ENCODE measurements at places on chromosomes 7 and 10. TPM values are rescaled to one million over a fixed set of nuclear protein-coding genes. Genes with fewer than 3 reads are reported as not detected.

The SCART1 gene
- total RNA-seq = 2.9 TPM

The SPRN gene
- 3.8 TPM for total RNA-seq

The LRIT2 gene
- 4.0 TPM for total RNA-seq

The TMEM225B gene
- not detected for total RNA-seq

The HOXA5 gene
- not detected for total RNA-seq

The FAM131B gene
- total RNA-seq = 13.0 TPM

The ERV3-1 gene
- 49.9 TPM for total RNA-seq

The TRPV5 gene
- 0.16 TPM for total RNA-seq

The POLL gene
- total RNA-seq = 21.9 TPM

The VWDE gene
- total RNA-seq = 1.4 TPM

The SLC13A4 gene
- 0.60 TPM for total RNA-seq

The NPSR1 gene
- total RNA-seq = 0.99 TPM

The NAT16 gene
- total RNA-seq = 0.82 TPM

The GNGT1 gene
- total RNA-seq = 20.3 TPM

The MSMB gene
- not detected for total RNA-seq

The PNLIP gene
- total RNA-seq = not detected

The ADARB2 gene
- 6.7 TPM for total RNA-seq

The VENTX gene
- total RNA-seq = 0.22 TPM

The CRTAC1 gene
- total RNA-seq = 19.3 TPM

The OGDH gene
- total RNA-seq = 92.9 TPM

The IMPDH1 gene
- 69.2 TPM for total RNA-seq

The SFRP5 gene
- total RNA-seq = 68.7 TPM

The NXPH1 gene
- 1.6 TPM for total RNA-seq

The IFT22 gene
- 41.7 TPM for total RNA-seq

The POLR2J2 gene
- total RNA-seq = 7.2 TPM

The EPDR1 gene
- total RNA-seq = 20.7 TPM

The HOXA10 gene
- not detected for total RNA-seq

The FEZF1 gene
- total RNA-seq = 0.27 TPM

The COL28A1 gene
- total RNA-seq = 5.5 TPM

The IKZF1 gene
- 4.4 TPM for total RNA-seq

The PSPH gene
- 31.1 TPM for total RNA-seq

The PNLIPRP3 gene
- total RNA-seq = not detected

The ANKRD2 gene
- total RNA-seq = 0.55 TPM

The HOXA1 gene
- 0.44 TPM for total RNA-seq

The MICALL2 gene
- 8.5 TPM for total RNA-seq

The CALN1 gene
- 9.8 TPM for total RNA-seq

The SEC31B gene
- 8.2 TPM for total RNA-seq

The GHRHR gene
- total RNA-seq = not detected

The PDE6C gene
- 4.2 TPM for total RNA-seq

The EPO gene
- not detected for total RNA-seq

The SNX10 gene
- total RNA-seq = 28.5 TPM

Measured in camera-type eye (tissue), 1 donor.